ENCODE measurements at places on chromosomes 11 and 22.

DNA sequence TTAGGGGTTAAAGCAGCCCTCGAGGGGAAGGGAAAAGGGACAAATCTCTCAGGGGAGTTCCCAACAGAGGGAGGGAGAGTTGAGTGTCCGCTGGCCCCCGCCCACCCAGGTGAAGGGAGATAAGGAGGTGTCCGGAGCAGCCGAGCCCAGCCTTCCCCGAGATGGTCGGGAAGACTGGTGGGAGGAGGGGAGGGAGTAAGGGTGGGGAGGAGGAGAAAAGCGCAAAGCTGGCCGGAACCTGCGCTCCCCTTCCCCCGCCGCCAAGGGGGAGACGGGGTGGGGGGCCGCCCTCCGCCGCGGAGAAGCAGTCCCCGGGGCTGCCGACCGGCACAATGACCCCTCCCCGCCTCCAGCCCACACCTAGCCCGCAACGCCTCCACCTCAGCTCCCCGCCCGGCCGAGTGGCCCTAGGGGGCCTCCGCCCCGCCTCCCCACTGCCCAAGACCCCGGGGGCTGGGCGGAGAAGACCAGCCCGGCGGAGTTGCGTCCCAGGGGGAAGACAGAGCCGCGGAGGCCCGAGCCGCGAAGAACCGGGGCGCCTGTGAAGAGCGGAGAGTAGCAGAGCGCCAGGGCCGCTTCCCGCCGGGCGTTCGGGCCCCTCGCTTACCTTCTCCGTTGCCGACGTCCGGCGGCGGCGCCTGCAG is 479 bp downstream of the RSF1 start:
- no peak for DNase-seq

- DNase-seq: no peak
These were observed 568 bp upstream of the CSF2RB start for GRCh38 chr22:36912694-36913426.

DNA sequence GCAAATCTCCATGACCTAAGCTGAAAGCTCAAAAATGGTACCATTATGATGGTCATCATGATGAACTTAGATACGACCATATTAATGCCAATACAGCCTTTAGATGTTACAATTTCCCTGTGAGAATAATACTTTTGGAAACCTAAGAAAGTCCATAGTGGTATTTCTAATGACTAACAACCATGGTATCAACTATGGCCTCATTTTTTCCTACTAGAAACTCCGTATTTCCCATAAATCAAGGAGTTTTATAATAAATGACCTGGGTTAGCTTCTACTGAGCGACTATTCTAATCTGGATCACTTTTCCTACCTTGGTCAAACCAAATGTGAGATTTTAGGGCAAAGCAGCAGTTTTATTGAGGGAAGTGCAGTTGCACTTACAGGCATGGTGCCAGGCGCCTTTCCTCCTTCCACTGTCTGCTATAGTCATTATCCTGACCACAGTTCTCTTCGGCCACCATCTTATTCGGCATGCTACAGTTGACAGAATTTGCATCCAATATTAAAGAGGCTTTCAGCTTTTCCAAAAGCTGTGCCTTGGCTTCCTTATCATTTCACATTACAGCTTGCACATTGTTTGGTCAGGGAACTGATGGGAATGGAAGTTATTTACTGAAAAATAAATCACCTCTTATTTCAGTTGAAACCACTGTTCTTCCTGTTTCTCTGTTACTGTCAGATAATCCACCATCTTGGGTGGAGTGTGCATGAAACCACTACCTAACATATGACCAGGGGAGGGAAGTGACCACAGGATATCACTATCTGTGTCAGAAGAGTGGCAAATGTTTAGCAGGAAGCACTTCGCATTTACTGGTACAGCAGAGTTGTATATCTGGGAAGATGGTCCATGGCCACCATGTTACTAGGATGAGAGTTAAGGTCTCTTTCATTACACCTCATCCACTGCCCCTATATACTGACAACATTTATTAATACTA is 74.5 kb upstream of the PICALM start:
- DNase-seq: no peak

GRCh38 chr22:35397095-35397904 is 2.6 kb upstream of the MCM5 start:
- DNase-seq: no peak

- no peak for DNase-seq
These were observed 6.5 kb upstream of the CLDN5 start for GRCh38 chr22:19530751-19531150.

DNA sequence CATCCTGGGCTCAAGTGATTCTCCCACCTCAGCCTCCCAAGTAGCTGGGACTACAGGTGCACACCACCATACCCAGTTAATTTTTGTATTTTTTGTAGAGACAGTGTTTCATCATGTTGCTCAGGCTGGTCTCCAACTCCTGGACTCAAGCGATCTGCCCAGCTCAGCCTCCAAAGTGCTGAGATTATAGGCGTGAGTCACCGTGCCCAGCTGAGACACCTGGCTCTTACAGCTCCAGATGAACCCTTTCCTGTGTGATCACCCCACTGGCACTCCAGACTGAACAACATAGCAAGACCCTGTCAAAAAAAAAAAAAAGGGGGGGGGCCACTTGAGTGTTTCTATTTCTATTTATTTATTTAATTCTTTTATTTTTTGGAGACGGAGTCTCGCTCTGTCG is 1.0 kb upstream of the ADSL start:
- DNase-seq: no peak

- no peak for DNase-seq
These were observed 25.6 kb downstream of the RHOD start for GRCh38 chr11:67082071-67082791.

- DNase-seq: no peak
These were observed 23.7 kb upstream of the CTR9 start for GRCh38 chr11:10727146-10727851.

GRCh38 chr22:26139310-26139709 is 30.0 kb upstream of the SEZ6L start:
- no peak for DNase-seq

DNA sequence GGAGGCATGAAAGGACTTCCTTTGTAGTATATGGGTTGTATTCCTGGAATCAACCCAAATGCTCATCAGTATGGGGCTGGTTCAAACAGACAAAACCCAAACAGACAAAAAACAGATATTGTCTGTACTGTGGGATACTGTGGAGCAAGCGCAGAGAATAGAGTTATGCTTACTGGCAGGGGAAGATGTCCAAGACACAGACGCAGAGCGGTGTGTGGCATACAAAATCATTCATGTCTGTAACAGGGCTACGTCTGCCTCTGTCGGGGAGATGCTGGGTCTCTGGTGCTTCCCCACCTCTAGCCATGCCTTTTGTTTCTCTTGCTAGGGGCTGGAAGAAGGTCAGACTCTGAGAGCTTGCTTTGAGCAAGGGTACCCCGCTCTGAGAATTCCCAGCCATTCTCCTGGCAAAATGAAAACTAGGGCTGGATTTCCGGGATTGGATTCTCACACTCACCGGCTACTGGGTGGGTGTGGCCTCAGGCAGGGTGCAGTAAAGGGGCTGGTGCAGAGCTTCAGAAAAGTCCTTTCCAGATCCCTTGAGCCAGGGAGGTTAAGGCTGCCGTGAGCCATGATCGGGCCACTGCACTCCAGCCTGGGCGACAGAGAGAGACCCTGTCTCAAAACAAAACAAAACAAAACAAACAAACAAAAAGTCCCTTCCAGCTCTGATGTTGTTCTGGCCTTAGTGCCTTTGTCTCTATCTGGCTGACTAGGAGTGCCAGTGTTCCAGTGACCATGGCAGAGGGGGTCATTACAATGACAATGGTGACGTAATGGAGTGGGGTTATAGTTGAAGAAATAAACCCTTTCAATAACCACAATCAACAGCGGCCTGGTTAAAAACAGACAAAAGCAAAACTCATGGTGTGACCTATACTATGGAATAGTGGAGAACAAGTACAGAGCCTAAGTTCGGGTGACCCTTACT is 2.9 kb upstream of the ABCC8 start:
- no peak for DNase-seq

- no peak for DNase-seq
These were observed 1.8 kb upstream of the LGALS12 start for GRCh38 chr11:63504054-63504453.

DNA sequence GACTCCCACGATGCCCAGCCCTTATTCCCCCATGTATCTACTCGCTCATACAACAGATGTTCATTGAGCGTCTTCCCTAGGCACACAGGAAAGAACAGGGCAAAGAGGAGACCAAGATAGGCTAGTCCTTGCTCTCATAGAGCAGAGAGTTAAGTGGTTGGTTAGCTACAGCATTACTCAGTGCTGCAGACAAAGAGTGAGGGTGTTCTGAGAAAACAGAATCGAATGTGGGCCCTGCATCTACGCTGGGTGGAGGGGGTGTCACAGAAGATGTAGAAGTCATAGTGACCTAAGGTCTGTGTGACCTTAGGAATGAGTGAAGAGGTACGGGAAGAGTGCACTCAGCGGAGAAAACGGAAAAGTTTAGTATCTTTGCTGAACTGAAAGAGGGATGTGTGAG is 12.3 kb downstream of the PSMD13 start:
- DNase-seq: no peak

DNA sequence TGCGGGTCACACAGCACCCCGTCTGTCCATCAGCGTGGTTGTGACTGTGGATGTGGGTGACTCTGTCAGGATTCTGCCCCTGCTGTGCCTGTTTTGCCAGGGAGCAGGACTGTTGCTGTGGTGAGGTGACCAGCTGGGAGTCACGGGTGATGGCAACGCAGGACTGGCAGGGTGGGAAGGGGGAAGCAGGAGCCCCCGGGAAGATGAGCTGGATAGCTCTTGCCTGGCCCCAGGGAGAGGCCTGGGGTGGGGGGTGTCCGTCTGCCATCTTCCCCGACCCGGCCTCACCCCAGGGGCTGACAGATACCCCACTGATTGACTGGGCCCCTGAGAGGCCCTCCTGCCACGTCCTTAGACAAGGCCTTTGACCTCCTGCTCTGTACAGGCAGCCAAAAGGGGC is 34.3 kb upstream of the TSPAN18 start:
- DNase-seq: no peak

DNA sequence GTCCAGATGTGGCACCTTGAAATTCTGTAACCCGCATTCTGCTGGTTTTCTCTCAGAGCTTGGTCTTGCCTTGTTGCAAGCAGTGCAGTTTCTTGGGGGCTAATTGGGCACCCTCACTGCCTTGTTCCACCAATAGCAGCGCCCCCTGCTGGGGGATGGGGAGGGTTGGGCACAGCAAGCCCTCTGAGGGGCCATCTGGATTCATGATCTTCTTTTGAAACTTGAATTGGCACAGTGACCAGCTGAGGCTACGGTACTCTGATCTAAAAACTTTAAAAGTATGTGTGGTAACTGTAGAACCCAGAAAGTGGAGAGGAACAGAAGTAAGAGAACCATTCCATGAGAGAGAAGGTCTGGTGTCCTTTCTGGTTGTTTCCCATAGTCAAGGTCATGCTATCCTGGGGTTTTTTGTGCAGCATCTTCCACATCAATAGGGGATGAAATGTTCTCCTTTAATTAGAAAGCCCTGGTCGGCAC is 64.2 kb downstream of the MED15 start:
- no peak for DNase-seq

DNA sequence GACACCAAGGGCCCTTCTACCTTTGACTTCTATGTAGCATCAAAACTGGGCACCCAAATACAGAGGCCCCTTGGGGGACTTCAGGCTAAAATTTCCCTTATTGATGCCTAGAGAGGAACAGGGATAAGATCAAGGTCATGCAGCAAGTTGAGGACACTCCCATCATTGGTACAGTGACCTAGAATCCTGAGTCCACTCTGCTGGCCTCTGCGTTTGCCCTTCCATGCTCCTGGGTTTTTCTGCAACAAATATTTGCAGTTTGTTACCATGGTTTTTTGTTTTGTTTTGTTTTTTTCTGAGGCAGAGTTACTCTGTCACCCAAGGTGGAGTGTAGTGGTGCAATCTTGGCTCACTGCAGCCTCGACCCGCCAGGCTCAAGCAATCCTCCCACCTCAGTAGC is 64.2 kb downstream of the THAP12 start:
- DNase-seq: no peak

Measured in forelimb muscle (tissue), 1 donor.